H9 (cell line): ENCODE measurements at places on chromosomes 6 and 20. TPM values are rescaled to one million over a fixed set of nuclear protein-coding genes. Genes with fewer than 3 reads are reported as not detected.

DNA sequence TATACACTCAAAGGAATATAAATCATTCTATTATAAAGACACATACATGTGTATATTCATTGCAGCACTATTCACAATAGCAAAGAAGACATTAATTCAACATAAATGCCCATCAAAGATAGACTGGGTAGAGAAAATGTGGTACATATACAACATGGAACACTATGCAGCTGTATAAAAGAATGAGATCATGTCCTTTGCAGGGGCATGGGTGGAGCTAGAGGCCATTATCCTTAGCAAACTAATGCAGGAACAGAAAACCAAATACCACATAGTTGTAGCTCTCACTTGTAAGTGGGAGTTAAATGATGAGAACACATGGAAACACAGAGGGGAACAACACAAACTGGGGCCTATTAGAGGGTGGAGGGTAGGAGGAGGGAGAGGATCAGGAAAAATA is 121.0 kb upstream of the LOC128125822 start:
- DNase-seq, result no peak

DNA sequence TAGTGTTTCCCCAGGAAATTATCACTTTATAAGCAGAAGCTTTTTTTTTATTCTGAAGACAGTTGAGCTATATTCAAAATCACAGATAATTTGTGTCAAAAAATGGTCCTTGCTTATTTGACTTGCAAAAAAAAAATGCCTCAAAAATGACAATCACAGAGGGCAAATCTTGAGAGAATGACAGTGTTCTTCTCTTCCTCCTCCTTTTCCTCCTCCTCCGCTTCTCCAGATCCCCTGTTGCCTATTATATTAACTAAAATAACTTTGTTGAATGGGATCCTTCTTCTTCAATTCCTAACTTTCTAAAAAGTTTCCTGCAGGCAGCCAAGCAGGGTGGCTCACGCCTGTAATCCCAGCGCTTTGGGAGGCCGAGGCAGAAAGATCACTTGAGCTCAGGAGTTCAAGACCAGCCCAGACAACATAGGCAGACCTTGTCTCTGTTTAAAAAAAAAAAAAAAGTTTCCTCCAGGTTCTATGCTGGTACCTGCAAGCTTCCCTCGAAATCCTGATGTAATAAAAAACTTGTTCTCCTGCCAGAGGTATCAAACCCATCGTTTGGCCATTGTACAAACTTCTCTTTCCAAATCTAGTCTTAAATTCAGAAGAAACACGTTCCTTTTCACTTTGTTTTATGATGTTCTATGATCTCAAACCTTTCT is 128.6 kb downstream of the IPCEF1 start:
- no peak for DNase-seq

GRCh38 chr6:45509426-45509825 is 131.7 kb upstream of the SUPT3H start:
- no peak for DNase-seq

DNA sequence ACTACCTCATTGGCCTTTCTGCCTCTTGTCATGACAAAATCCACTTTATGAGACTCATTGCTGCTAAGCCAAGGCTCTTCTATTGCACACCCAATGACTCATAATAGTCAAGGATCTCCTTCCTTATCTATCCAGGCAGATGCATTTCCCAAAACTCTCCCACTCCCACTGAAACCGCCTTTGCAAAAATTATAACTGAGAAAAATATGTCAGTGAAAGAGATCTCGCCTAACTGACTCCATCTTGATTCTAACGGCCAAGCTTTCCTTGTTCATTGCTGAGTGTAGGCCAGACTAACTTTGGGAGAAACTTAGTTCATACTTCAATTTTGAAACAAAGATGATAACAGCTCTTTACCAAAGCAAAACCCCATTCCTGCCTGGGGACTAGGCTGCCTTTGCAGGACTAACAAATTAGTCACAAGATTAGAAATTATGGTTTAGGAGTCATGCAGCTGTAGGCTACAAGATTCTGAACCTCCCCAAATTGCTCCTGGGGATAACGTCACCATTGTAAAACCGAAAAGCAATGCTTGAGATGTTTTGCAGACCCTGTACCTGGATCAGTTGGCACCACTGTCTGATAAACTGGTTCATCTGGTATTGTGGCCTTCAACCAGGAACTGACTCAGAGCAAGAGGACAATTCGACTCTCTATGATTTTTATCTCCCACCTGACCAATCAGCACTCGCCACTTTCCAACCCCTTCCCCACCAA is 47.1 kb downstream of the HAO1 start:
- no peak for DNase-seq

GRCh38 chr20:24674921-24675605 is 205.6 kb downstream of the SYNDIG1 start:
- no peak for DNase-seq

DNA sequence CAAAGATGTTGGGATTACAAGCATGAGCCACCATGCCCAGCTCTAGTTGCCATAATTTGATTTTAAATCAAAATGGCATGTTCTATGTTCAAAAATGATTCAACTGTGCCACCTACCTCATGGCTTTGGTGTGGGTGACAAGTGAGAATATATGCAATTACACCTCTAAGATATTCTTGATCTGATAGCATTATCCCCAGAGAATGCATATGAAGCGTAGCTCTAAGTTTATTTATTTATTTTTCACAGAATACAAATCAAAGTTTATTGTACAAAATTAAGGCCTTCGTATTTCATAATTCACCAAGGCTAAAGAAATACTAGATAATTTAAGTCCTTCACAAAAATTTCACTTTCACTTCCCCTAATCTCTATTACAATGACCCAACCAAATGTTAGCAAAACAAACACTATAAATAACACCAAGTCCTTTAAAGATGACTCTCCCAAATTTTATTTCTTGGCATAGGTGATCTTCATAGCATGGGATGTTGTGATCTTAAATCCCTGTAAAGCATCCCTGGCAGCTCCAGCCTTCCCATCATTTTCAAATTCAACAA is 205.9 kb upstream of the TAB2 start:
- DNase-seq, result no peak

DNA sequence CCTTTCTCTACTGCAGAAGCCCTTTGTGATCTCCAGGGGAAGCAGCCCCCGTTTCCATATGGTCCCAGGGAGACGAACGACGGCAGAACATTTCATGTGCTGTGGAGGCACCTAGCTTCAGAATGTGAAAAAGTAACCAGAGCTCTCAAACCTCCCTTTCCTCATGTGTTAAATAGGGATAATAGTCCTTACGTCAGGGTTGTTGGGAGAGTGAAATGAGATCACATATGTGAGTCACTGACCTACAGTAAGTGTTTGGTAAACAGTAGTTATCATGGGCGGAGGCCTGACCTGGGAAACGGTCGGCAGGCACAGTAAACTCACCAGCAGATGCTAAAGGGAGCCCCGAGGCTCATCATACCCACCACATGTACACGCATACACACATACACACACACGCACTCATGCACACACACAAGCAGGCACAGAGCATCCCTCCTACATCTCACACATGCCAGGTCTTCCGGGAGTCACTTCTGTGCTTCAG is 89.7 kb downstream of the LY86 start:
- no peak for DNase-seq

NRN1 gene
- total RNA-seq, result not detected in 2 replicates

C6orf118 gene
- not detected in 2 replicates for total RNA-seq

DNA sequence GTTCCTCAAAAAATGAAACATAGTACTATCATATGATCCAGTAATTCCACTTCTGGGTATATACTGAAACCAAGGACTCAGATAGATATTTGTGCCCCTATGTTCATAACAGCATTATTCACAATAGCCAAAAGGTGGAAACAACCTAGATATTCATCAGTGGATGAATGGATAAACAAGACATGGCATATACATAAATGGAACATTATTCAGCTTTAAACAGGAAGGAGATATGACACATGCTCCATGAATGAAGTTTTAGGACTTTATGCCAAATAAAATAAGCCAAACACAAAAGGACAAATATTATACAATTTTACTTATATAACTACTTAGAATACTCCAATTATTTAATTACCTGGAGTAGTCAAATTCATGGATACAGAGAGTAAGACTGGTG is 16.4 kb downstream of the PLCB1 start:
- DNase-seq, result no peak

DNA sequence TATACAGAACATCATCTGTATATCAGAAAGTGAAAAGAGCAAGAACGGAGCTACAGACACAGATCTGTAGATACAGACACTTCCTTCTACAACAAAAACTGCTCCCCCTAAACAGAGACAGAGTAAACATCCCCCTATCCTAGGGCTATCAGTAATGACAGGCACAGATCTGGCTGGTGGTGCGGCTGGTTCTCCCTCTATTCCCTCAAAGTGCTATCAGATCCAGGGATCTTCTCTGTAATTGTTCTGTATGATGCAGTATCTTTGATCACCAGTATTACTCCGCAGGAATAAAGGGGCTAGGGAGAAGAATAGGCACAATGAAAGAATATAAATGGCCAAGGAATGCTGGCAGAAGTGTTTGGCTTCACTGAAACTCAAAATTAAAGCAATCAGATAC is 80.7 kb downstream of the SLC23A2 start:
- no peak for DNase-seq

DNA sequence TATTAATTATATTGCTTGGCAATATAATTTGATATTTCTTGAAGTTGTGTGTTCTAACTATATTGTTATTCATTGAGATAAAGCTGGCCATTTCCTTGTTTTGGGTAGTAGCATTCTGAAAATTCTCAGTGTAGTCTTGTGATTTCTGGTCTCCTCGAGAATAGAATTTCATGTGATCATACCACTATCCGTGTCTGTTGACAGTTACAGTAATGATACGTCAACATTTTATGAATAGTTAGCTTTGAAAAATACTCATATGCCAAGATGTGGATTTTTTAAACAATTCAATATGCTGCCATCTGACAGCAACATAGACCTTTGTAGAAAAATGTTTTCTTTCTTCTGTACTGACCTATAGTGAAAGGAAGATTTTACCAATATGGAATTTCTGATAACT is 723.7 kb upstream of the SLC35B3 start:
- DNase-seq, result no peak

DEFB126 gene
- not detected in 2 replicates for total RNA-seq

GRCh38 chr6:163536770-163537169 is 122.3 kb downstream of the QKI start:
- DNase-seq, result no peak

- no peak for DNase-seq
Measured at GRCh38 chr6:84547341-84547801, 217.0 kb downstream of the TBX18 start.

DNA sequence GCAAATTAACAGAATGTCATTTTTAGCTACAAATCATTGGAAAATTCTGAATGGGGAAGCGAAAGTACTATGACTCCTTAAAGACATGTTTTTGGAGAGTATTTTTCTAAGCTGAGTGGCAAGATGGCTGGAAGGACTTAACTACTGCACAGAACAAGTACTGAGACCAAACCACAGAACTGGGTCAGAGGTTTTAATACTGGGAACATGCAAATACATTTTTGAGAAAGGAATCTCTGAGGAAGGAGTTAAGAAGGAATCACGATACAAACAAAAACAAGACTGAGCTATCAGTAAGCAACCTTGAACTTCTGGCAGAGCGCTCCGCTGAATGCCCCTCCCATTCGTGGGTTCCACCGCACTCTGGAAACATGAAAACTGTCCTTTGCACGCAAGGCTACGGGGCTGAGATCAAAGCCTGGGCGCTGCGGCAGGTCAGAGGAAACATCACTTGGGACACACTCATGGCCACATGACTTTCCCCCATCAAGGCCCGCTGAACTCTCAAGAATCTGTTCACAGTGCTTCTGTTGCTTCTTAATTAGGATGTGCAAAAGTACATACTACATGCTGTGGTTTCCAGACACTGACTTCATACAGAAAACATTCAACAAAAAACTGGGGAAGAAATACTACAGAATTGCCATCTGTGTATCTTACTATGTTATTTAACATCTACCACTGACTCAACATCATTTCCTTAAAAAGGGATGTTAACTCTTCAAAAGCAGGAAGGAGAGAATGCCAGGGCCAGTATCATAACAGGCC is 27.8 kb downstream of the SLC23A2 start:
- DNase-seq, result no peak

GRCh38 chr20:25543068-25543467 is 42.3 kb downstream of the NINL start:
- no peak for DNase-seq

DNA sequence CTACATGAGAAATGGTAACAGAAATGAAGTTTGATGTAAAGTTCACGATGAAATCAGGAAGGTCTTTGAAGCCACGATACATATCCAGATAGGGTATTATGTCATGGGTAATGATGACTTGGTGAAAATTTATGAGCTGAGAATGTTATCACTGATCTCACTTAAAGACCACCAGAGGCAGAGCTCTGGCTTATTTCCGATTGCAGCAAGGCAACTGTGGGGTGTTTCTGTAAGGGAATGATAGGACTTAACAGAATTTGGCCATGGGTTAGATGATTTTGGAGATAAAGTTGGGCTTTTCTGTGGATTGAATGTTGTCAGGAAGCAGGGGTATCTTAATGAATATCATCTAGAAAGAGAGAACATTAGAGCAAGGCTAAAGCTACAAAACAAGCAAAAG is 508.4 kb downstream of the HDGFL1 start:
- no peak for DNase-seq

GRCh38 chr6:45835721-45836437 is 179.8 kb downstream of the CLIC5 start:
- no peak for DNase-seq
